ENCODE measurements at places on chromosomes 4 and X. TPM values are rescaled to one million over a fixed set of nuclear protein-coding genes. Genes with fewer than 3 reads are reported as not detected.

Gene ENOPH1
- total RNA-seq = 29.6 TPM

Gene FAM13A
- 6.4 TPM for total RNA-seq

Gene JCHAIN
- 0.16 TPM for total RNA-seq

Gene WNK3
- total RNA-seq = not detected

Gene SH3D19
- total RNA-seq = 28.1 TPM

Gene MND1
- 14.4 TPM for total RNA-seq

Gene TMSB15A
- total RNA-seq = 0.27 TPM

Gene TBC1D8B
- 1.7 TPM for total RNA-seq

All from A549 treated with DMSO at 1 μM for 4 hours (cell line).